ENCODE measurements at places on chromosomes 3 and 15.

DNA sequence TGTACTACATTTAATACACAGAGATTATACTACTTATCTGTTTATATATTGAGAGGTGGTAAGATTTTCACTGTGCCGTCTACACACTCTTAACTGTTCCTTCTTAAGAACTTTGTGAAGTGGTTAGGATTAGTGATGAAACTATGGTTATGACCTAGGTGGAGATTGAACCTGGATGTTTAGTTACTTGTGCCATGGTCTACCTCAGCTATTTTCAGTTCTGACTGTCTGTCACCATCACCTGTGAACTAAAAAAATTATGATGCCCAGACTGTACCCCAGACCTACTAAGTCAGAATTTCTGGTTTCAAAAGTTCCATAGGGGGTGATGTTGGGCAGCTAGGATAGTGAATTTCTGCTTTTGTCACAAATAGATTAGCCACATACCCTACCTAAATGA, 6.4 kb downstream of the RASA2 start:
- DNase-seq: no peak

GRCh38 chr3:100270215-100270583, 9.4 kb downstream of the TBC1D23 start:
- no peak for DNase-seq

DNA sequence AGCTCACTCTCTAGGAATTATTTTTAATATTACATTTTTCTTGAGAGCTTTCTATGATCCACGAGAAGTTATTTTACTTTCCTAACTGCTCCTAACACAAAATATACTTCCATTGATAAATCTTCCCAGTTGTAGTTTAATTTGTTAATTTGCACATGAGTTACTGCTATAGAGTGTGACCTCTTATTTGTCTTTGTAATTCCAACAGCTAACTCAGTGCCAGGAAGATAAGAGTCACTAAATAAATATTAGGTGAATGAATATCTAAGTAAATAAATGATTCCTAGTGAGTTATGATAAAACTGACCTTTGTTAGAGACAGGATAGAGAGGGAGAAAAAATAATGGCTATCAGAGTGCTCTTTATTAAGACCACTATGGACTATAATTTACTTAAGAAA, 319.9 kb downstream of the NAALADL2 start:
- DNase-seq: no peak

DNA sequence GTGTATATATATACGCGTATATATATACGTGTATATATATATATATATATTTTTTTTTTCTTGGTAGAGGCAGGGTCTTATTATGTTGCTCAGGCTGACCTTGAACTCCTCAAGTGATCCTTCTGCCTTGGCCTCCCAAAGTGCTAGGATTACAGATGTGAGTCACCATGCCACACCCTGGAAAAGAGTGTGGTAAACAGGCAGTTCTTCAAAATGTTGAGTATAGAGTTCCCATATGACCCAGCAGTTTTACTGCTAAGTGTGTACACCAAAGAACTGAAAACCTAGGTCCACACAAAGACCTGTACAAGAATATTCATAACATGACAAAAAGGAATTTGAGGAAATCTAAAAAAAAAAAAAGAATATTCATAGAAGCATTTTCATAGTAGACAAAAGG, 71.8 kb upstream of the GCNT3 start:
- DNase-seq: no peak

GRCh38 chr3:128060473-128061381, 8.5 kb downstream of the SEC61A1 start:
- no peak for DNase-seq

GRCh38 chr3:126897943-126898342, 85.0 kb upstream of the PLXNA1 start:
- DNase-seq: no peak

DNA sequence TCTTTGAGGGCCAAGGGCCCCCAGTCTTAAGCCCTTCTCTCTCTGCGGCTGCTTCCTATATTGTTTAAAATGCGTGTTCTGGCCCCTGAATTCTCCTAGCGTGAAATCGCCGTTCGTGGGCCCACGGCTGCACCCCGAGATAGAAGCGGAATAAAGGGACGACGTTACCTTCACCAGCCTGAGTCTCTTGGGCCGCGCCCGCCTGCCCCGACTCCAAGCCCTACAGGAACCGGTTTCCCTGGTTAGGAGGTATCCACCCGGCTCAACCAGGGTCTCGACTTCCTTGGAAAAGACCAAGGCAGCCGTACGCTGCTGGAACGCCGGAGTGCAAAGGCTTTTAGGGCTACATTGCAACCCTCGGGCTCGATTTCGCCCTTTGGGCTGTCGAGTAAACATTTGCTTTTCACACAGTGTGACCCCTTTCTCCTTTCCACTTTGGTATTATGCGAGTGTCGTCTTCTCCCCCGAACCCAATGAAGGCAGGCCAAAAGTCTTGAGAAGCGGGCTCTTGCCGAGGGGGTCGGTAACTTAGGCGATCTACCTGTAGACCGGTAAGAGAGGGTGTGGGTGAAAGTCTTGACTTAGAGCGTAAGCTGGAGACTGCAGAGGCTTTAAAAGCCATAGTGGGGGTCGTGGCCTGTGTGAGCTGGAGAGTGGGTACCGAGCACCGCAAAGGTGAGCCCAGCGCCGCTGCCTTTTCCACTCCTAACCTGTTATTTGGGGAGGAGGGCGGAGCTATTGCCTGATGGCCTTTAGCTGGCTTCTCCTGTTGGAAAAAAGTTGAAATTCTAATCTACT, 2.0 kb downstream of the TRIM71 start:
- no peak for DNase-seq

DNA sequence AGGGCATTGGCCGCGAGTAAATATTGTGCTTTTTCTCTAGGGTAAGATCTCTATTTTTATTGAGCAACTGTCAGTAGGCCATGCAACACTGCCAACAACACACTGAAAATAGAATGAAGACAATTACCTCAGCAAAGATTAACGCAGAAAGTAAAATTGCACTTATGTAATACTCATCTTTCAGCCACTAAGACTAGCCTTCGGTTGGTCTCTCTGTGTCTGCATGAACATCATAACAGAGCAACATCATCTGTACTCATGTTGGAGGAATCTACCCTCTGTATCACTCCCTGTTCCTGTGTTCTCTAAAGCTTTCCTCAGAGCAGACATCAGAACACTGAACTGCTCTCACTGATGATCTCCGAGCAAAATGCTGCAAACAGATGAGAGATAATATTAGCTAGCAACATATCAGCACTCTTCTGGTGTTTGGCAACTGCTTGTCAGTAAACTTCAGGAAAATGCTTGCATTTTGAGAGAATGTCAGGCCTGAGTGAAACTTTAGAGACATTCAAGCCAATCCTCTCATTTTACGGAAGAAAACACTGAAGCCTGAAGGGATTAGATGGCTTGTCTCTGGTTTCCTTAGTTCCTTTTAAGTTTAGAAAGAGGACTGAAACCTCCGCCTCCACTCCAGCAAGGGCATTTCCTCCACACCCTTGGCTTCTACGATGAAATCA, 8.4 kb upstream of the LRRC3B start:
- DNase-seq: no peak

DNA sequence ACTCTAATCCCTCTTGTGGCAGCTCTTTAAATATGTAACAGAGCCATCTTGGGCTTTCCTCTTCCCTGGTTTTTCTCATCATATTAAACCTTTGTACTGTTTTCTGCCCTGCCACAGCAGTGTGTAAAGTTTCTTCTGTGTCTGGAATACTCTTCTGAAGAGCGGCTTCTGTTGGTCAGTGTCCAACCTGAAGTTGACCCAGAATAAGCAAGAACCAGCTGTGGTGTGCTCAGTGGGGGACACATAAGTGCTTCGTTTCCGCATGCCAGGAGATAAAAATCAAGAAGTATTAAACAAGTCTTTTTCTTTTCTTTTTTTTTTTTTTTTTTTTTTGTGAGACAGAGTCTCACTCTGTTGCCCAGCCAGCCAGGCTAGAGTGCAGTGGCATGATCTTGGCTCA, 173.2 kb upstream of the CHRM5 start:
- DNase-seq: no peak

- no peak for DNase-seq
Observed at GRCh38 chr3:124397088-124397487, 333.2 kb upstream of the UMPS start.

DNA sequence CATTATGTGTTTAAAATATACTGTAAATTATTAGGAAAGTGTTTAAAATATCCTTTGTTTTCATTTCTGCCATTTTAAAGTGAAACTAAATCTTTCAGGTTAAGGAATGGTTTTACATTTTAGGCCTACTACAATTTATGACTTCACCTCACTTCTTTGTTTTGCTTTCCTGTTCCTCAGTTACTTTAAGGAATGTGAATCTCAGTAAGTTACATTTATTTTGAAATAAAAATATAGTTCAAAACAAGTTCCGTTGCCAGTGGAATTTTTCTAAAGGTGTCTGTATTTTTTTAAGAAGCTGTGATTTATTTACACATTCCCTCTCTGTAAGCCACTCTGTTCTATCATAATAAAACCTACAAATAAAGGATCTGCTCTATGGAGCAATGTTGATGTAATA, 630.9 kb upstream of the AGTR1 start:
- no peak for DNase-seq

DNA sequence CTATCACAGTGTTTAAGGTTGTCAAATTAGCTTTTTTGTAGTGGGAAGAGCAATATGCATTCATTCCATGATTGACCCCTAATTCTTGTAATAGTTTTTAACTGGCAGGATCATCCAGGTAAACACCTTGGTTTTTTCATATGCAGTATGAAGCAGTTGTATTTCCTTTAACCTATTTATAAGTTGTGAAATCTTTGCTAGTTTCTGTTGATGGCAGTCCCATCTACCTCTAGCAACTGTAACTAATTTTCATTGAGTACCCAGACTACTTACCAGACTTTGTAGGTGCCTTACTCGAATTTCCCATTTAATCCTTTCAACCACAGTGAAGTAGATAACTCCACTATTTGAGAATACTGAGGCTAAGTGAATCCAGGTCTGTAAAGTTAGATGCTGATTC, 6.1 kb downstream of the FXR1 start:
- DNase-seq: no peak

DNA sequence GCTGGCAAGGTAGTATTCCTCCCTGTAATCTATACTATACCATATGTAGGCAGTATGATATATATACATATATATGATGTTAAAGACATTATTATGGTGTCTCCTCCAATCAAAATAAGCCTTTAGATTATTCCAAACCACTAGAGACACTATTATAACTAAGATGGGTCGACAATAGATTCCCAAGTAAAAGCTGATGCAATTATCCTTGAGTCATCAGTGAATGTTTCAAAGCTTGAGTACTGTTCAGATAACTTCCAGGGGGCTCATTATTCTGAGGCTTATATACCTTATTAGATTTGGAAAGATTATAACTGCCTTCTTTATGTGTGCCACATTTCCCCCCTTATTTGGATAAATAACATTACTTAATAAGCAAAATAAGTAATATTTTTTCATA, 11.9 kb upstream of the C3orf38 start:
- DNase-seq: no peak

GRCh38 chr3:187661267-187661666, 8.9 kb downstream of the SST start:
- DNase-seq: no peak

- no peak for DNase-seq
Observed at GRCh38 chr3:185766329-185767001, 58.4 kb downstream of the IGF2BP2 start.

GRCh38 chr3:193330555-193331204, 47.9 kb downstream of the ATP13A5 start:
- no peak for DNase-seq

- no peak for DNase-seq
Observed at GRCh38 chr15:61237400-61237799, 8.3 kb upstream of the RORA start.

DNA sequence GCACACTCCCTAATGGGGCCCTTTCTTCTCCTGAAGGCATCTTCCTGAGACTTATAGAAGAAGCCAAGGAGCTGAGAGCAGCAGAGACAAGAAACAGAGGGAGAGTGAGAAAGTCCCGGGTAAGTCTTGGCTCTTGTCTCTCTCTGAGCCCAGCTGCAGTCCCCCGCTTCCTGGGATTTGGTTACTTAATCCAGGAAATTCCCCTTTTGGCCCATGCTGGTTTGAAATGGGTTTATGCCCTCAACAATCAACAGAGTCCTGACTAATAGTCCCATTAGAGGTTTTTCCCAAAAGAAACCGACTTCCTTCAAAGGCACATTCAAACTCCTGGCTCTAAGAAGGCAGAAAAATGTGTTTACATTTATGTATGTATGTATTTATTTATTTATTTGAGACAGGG, 22.0 kb downstream of the TMEM158 start:
- DNase-seq: no peak

Data from stimulated activated CD8-positive, alpha-beta memory T cell treated with anti-CD3 and anti-CD28 coated beads, Interleukin-4, amount 100 ng/mL, for 4 hours (primary cell).